ENCODE measurements at places on chromosomes 1 and 21. TPM values are rescaled to one million over a fixed set of nuclear protein-coding genes. Genes with fewer than 3 reads are reported as not detected.
A peak's percentile ranks its signal among the peaks of the same experiment; 100 is the strongest.

AMY1C gene
- total RNA-seq = not detected

OLFML3 gene
- total RNA-seq = not detected

OR2AK2 gene
- not detected for total RNA-seq

GRCh38 chr1:162294015-162294414 lies 82.6 kb downstream of the SPATA46 start:
- H3K36me3 ChIP-seq = no peaks in the 10 kb centered on the region
- H3K4me1 ChIP-seq = no peaks in the 10 kb centered on the region
- H3K27me3 ChIP-seq = peaks cover 16% of the 10 kb centered on the region
- no peak overlapping the region for H3K4me3 ChIP-seq
- DNase-seq = no peak

DNA sequence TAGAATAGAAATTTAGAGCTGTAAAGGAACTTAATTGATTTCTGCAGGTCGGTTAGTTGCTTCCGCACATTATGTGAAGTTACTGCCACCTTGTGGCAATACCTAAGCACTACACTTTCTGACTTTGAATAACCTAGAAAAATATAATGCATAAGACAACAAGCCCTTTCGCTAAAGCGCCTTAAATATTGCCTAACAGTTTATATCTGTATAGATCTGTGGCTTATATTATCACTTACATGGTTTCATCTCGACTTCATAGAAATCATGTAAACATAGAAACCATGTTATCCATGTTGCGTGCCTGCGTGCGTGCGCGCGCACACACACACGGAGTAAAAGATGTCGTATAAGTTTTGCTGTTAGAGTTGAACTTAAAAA lies 10.9 kb upstream of the IFI16 start:
- peaks cover 10% of the 10 kb centered on the region for H3K36me3 ChIP-seq

DNA sequence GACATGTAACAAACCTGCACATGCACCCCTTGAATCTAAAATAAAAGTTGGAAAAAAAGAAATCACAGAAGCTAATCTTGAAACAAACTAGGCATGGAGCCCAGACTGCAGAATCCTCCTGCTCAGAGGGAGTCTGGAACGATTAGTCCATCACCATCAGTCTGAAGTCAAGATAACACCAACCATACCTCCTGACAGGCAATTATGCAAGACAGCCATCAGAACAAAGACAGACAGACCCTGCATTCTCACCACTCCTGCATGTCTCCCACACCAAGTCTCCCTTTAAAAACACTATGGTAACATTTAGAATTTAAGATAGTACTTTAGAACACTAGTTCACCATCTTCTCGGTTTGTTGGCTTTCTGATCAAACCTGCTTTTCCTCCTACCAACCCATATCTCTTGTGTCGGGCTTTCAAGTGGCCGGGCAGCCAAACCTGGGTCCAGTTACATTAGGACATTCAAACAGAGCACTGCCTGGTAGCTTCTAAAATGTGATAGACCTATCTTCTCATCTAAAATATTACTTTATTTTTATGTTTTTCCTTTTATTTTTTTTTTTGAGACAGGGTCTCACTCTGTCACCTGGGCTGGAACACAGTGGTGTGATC lies 10.1 kb downstream of the YARS1 start:
- H3K4me1 ChIP-seq = peaks cover 47% of the 10 kb centered on the region
- no peaks in the 10 kb centered on the region for H3K27me3 ChIP-seq
- no peak overlapping the region for H3K4me3 ChIP-seq

DNA sequence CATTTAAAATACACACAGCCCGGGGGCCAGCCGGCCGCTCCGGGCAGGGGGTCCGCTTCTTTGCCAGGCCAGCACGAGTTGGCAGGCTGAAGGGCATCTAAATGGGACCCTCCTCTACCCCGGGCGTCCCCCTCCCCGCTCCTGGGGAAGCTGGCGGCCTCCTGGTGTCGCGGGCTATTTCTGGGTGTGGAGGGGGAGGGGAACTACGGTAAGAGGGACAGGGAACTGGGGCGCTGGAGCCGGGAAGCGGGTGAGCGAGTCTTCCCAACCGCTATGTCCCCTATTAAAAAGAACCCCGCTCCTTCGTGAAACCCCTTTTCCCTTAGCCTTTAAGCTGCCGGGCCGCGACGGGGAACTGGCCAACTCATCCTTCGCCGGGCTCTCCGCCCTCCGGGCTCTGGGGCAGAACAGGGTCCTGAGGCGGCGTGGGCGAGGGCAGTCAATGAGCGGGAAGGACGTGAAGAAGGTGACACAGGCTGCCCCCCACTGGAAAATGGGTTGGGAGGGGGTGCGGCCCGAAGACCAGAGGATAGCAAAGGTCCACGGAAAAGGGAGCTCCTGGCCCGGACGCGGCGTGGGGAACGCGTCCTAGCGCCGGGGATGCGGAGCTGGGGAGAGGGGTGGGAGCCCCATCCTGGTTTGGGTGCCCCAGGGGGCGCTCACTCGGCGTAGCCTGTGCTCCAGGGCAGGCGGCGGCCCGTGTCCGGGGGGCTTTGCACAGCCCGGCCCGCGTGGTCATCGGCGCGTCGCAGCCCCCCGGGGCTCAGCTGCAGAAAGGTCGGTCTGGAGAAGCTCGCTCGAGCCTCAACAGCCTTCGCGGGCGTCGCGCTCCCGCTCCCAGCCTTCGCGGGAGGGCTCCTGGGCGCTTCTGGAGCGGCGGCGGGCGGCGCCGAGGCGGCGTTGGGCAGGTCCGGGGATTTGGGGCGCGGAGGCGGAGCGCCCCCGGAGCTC lies 544 bp downstream of the PPM1J start:
- H3K4me3 ChIP-seq = peak overlapping the region; percentile 71
- H3K36me3 ChIP-seq = no peaks in the 10 kb centered on the region
- DNase-seq = no peak
- H3K27me3 ChIP-seq = peaks cover 23% of the 10 kb centered on the region
- peaks cover 24% of the 10 kb centered on the region for H3K4me1 ChIP-seq
- no peak overlapping the region for H3K27ac ChIP-seq

Data from activated naive CD4-positive, alpha-beta T cell treated with anti-CD3 and anti-CD28 coated beads for 36 hours (primary cell).